ENCODE measurements at places on chromosomes 11 and 22.

- DNase-seq: no peak
Measured at GRCh38 chr22:28798810-28799605, 1.4 kb downstream of the XBP1 start.

- DNase-seq: no peak
Measured at GRCh38 chr11:74142624-74143023, 28.2 kb downstream of the C2CD3 start.

- no peak for DNase-seq
Measured at GRCh38 chr22:30445438-30446145, 20.0 kb downstream of the MTFP1 start.

- peak; percentile 71 for DNase-seq
Measured at GRCh38 chr11:59810189-59810910, at the start of gene MRPL16. TSS of gene MRPL16 (minus strand) at chr11:59810778. CDS start at chr11:59810658, 120 bp downstream.

DNA sequence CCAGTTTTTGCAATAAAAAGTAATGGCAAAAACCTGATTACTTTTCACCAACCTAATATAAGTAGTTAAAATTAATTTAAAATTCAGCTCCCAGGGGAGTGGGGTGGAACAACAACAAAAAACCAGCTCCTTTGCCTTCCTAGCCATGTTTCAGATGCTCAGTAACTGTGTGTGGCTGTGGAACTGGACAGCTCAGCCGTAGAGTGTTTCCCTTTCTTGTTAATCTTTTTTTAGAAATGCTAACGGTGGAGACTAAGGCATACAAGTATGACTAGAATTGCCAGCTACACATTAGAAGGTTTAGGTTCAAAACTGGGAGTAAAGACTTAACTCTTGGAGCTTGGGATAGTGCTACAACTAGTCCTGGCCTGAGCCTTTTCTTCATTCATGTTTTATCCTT lies 45.0 kb downstream of the PPP6R3 start:
- no peak for DNase-seq

DNA sequence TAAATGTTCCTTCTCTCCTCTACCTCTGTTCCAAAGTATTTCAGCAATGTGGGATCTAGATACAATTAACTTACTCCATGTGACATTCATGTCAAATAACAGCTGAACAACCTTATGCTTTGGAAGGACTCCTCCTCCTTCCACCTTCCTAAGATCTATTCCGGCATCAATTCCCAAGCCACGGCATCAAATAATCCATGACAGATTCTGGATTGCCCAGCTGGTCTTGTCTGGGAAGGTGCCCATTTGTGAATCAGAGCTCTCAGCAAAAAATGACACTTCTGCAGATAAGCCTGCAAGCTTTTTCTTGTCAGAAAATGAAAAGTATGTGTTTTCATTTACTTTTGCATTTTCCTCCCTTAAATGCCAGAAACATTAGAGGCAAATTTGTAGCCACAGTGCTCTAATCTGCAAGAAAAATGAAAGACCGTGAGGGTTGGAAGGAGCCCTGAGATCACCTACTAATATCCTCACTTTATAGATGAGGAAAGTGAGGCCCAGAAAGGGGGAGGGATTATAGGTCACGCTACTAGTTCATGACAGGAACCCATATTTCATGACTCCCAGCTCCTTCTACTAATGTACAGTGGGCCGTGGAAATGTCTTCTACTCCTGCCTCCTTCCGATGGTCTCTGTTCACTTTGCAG lies 124.0 kb downstream of the ME3 start:
- DNase-seq: no peak

GRCh38 chr22:46779651-46780050 lies 17.2 kb downstream of the TBC1D22A start:
- DNase-seq: no peak

- no peak for DNase-seq
Measured at GRCh38 chr11:17591293-17591692, 44.2 kb downstream of the OTOG start.

GRCh38 chr22:46122511-46122971 lies 27.8 kb upstream of the PPARA start:
- no peak for DNase-seq

GRCh38 chr11:46894506-46894905 lies 23.8 kb downstream of the LRP4 start:
- DNase-seq: no peak

GRCh38 chr22:38981005-38981991 lies 849 bp upstream of the APOBEC3B start:
- no peak for DNase-seq

- no peak for DNase-seq
Measured at GRCh38 chr22:31715147-31715778, 34.7 kb downstream of the PRR14L start.

DNA sequence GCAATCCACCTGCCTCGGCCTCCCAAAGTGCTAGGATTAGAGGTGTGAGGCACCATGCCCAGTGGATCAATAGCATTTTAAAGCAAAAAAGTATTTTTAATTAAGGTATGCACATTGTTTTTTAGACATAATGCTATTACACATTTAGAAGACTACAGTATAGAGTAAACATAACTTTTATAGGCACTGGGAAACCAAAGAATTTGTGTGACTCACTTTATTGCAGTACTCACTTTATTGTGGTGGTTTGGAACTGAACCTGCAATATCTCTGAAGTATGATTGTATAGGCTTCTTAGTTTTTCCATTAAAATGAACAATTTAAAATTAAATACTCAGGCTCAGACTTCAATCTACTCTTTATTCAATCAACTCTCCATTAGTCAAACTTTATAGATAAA lies 17.5 kb upstream of the CD3E start:
- DNase-seq: no peak

DNA sequence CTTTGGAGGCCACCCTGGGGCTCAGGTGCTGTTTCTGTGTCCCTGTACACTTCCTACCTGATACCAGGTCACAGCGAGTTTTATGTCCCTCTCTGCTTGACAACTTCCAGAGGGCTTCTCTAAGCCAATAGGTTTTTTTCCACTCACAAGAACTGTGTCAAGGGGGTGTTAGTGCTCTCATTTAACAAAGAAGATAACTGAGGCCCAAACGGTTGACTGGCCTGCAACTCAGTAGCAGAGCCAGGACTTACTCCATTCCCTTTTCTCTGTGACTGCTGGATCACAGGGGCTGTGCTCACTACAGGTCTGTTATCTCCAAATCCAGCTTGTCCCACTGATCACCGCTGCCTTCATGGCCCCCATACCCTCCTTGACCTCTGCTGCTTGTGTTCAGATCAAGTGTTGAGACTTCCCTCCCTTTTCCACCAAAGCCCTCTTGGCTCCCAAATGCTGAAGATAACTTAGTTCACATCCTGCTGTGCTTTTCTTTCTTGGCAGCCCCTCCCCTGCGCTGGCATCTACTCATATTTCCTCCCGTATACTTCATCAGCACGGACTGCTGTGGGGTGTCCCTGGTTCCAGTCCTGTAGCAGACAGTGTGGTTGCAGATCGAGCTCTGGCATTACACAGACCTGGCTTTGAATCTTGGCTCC lies 41.3 kb downstream of the POU2F3 start:
- no peak for DNase-seq

- DNase-seq: no peak
Measured at GRCh38 chr11:130213143-130213978, 53.8 kb downstream of the ST14 start.

DNA sequence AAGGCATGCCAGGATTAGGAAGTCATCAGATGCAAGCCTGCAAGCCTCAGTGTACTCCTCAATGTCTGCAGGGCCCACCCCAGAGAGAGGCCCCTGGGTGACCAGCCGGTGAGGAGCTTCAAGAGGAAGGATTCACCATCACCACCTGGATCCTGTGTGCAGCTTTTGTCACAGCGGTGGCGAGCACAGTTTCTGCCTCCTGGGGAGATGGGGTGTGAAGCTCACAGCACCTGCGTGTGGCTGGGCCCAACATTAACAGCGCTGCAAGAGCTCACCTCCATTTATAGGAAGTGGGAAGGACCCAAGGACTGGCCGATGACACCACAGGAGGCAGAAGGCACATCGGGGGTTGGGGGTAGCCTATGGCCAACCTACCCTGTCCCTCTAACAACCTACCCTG lies 235.3 kb downstream of the CTTN start:
- DNase-seq: no peak

- DNase-seq: no peak
Measured at GRCh38 chr11:114265122-114265878, 30.9 kb upstream of the NNMT start.

- DNase-seq: no peak
Measured at GRCh38 chr22:43375951-43376455, 32.8 kb upstream of the SCUBE1 start.

- DNase-seq: no peak
Measured at GRCh38 chr11:99020352-99021225, at the start of gene CNTN5. TSS of gene CNTN5 (plus strand) at chr11:99020949.

- DNase-seq: no peak
Measured at GRCh38 chr11:355581-356458, 13.5 kb upstream of the B4GALNT4 start.

DNA sequence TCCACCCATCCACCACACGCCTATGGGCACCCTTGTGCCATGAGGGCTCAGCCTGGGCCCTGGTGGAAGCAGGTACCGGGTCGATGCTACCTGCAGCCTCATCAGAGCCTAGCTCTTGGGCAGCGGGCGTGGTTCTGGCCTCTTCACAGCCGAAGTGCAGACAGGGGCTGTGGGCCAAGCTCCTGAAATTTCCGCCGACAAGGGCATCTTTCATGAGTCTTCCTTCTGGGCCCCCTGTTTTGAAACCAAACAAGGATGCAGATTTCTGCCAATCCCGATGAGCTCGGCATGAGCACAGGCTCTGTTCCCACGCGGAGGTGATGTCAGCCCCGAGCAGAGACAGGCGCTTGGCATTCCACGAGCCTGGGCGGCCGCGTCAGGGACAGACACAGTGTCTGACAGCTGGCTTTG lies 22.6 kb upstream of the MGAT3 start:
- no peak for DNase-seq

GRCh38 chr11:74085542-74085892 lies 76.6 kb upstream of the UCP3 start:
- DNase-seq: no peak

- DNase-seq: no peak
Measured at GRCh38 chr22:19889951-19890350, 35.3 kb upstream of the GNB1L start.

- DNase-seq: no peak
Measured at GRCh38 chr22:35422936-35423335, 23.0 kb downstream of the MCM5 start.

GRCh38 chr22:27378311-27378800 lies 423.2 kb downstream of the MN1 start:
- DNase-seq: no peak

- DNase-seq: no peak
Measured at GRCh38 chr11:128704517-128704916, 10.6 kb downstream of the FLI1 start.

GRCh38 chr11:118699506-118700220 lies 20.2 kb upstream of the TREH start:
- no peak for DNase-seq

DNA sequence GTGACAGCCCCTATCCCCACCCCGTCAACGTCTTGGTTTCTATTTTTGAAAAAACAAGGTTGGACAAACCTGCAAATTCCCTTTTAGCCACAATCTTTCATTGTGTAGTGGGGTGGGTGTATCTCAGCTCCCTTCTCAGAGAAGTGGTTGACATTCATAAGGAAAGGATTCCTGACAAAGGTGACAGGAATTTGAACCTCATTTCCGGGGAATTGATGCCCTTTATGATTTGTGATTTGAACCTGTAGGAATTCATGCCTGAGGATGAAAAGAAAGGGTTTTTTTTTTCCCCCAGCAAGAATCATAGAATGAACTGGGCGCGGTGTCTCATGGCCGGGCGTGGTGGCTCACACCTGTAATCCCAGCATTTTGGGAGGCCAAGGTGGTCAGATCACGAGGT lies 14.5 kb downstream of the YPEL4 start:
- DNase-seq: no peak

GRCh38 chr22:36154423-36154945 lies 6.1 kb downstream of the APOL3 start:
- no peak for DNase-seq

GRCh38 chr22:50153056-50153755 lies 17.3 kb upstream of the PANX2 start:
- DNase-seq: no peak

DNA sequence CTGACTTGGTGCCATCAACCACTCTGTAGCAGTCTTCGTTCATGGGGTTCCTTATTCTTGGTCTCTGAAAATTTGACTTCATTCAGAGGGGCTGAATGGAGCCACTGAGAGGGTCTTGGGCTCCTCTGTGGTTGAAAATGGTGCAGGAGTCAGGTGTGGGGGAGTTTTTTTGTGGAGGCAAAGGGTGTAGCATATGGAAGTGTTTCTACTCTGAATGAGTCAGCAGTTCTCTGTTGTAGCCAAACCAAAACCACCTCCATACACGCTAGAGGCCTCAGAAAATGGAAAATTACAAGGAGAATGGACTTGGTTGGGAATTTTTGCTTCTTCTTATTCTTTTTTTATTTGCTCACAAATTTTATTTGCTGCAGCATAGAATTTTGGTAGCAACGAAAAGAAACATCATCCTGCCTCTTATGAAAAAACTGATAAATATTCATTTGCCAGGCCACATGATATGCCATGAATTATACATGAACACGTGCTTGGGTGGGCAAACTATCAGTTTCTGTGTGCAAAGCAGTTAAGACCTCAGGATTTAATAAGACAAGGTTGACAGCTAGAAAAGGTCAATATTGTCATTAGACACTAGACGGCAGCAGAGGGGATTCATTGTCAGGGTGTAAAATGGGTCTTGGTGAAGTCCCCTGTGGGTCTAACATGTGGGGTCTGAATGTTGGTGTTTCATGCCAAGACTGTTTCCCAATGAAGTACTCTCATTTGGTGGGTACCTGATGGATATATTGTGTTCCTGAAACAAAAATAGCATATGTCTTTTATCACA lies 111.7 kb downstream of the MYO18B start:
- DNase-seq: no peak

DNA sequence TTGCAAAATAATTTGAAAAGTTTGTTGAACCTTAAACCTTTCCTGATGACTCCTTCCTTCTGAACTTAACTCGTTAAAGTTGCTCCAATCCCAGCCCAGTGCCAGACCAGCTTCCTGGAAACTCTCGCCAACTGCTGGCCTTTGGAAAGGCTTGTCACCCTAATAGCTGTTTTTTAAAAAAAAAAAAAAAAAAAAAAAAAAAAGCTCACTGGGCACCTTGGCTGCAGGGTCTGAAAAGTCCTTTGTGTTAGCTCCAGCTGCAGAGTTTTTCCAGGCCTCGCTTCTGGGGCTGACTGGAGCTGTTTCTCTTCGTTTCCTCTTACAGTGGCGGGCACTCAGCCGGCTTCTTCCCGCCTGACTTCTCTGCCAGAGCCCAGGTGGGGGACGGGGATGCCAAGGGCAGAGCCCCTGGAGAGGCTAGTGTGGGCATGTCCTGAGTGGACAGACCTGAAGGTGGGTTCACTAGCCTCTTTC lies 25.1 kb downstream of the KCNQ1OT1 start:
- DNase-seq: no peak

DNA sequence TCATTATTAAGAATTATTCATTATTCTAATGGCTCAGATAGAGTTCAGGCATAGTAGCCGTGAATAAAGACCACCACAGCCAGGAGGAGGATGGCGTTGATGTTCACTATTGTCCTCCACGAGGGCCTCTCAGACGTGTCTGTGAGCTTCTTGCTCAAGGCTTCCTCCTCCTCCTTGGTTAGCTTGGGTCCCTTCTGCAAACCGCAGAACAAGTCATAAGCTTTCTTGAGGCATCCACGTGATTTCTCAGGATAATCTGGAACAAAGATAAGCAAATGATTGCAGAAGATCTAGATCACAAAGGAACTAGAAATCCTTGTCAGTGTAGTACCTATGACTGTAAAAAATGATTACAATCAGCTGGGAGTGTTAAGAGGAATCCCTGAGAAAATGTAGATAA lies 13.6 kb upstream of the RFPL2 start:
- DNase-seq: no peak

Measured in NCI-H446 treated with DMSO at 0.1 percent for 48 hours (cell line).